Foreskin fibroblast (primary cell): ENCODE measurements at places on chromosomes 11 and 22.
A peak's percentile ranks its signal among the peaks of the same experiment; 100 is the strongest.

DNA sequence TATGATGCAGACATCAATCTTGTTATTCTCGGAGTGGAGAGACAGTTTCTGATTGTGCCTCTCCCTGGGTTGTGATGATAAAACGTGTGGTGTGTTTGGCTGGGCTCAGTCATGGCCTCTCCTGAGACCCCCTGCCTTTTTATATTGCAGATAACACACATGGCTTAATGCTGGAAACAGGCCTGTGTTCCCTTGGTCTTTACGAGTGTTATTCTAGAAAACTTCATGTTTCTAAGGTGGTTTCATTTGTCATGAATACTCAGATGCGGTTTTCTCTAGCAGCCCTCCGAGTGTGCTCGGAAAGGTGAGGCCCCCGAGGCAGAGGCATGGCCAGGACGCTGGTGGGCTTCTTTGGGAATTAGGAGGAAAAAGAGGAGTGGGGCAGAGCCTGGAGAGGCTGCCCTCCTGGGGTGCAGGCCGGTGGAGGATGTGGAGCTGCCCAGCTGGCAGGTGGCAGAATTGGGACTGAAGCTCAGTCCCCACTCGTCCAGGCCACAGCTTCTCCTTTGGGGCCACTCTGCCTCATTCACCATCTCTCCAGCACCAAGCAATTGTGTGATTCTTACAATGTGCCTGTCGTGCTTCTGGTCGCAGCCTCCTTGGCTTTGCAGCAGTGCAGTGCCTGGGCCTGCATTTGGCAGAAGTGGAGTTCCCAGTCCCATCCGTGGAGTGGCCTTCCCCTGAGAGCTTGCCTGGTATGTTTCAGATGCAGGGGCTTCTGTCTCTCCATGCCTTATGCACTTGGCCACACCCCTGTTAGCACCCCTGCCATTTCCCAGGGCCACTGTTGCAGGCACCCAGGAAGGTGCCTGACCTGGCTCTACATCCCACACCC lies 309.6 kb downstream of the TBC1D22A start:
- DNase-seq, result no peak

- DNase-seq, result no peak
Observed at GRCh38 chr22:42901790-42902508, 44.9 kb upstream of the ARFGAP3 start.

GRCh38 chr22:19996694-19997384 lies 19.8 kb downstream of the ARVCF start:
- no peak for DNase-seq

DNA sequence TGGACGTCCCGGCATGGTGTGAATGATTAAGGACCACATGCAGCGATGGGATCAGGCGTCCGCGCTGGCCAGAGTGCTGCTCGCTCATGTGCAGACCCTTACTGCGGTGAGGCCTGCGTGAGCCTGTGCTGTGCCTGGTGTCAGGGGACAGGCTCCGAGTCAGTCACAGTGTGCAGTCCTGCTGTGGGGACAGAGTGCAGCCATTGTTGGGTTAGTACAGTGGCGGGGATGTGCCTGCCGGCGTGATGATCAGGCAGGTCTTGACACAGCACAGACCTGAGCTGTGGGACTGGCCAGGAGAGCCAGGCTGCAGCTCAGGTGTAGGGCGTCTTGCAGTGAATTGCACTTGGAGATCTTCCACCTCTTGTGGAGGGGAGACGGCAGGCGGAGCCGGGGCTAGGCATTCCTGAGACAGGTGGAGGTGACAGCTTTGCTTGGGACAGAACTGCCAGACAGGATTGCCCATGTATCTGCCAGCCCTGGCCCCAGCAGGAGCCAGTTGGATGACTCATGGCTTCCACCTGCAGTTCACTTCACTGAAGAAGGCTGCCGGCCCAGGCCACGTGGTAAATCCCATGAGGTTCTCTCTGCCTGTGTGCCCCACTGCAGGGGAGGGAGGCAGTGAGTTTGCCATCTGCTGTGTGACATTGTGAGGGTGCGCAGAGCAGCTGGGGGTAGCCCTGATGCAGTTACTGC lies 17.3 kb downstream of the TRMU start:
- DNase-seq, result no peak

GRCh38 chr11:109132539-109132938 lies 289.5 kb upstream of the C11orf87 start:
- peak; percentile 3 for DNase-seq

GRCh38 chr11:60504219-60504905 lies 10.8 kb upstream of the MS4A13 start:
- no peak for DNase-seq

DNA sequence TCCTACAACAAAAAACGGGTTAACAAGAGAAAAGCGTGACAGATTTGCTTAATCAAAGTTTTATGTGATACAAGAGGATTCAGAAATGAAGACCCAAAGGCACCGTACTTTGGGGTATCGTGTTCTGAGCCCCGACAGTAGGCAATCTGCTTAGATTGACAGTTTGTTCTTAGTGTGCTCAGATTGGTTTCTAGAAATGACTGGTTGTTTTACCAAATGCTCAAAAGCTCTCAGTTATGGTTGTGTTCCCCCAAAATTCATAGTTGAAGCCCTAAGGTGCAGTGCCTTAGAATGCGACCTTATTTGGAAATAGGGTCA lies 102.7 kb downstream of the RASSF10 start:
- no peak for DNase-seq

DNA sequence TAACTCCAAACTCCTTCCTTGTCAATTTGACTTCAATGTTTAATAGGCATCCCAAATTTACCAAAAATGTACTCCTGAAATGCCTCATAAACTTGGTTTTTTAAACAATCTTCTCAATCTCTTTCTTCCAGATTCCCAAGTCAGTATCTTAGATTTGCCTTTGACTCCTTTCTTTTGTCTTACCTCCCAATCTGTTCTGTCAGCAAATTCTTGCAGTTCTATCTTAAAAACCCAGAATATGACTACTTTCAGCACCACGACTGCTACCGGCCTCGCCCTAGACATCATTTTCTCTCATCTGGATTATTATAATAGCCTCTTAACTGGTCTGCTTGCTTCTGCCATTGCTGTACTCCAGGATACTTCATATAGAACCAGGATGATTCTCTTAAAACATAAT lies 7.9 kb downstream of the NLRP14 start:
- no peak for DNase-seq

DNA sequence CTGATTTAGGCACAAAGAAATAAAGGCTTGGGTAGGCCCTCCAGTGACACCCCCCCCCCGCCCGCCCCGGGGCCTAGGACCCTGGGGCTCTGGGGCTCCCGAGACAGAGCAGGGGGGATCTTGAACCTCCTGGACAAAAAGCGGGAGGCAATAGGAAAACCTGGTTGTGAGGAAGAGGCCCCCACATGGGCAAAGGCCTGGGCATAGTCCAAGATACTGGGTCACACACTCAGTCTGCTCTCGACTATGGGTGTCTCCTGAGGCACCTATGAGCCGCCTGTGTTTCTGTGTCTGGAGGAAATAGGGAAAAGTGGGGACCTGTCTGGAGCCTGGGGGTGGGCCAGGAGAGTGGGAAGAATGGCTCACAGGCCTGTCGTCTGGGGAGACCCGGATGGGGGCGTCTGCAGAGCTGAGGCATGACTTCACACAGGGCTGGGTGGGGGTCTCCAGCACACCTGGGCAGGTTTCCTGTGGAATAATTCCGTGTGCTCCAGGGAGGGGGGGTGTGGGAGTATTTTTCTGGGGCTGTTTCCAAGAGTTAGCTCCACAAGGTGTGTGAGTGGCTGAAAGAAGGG lies 2.4 kb upstream of the MN1 start:
- no peak for DNase-seq

- DNase-seq, result no peak
Observed at GRCh38 chr22:19847345-19847632, 7.4 kb downstream of the GNB1L start.

- peak; percentile 74 for DNase-seq
Observed at GRCh38 chr11:2387266-2387987, 10.3 kb downstream of the CD81 start.

DNA sequence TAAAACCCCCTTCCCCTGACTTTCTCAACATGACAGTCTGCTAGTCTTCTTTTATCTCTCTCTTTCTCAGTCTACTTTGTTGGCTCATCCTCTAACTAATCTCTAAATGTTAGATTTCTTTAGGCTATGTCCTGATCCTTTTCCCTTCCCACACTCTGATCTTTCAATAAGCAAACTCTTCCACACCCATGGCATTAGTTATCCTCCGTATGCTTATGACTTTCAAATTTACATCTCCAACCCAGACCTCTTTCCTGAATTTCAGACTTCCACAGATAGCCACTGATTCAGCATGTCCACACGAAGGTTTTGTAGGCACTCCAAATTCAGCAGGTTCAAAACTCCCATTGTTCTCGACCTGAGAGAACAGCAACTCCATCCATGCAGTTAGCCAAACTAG lies 75.6 kb downstream of the LIF start:
- no peak for DNase-seq

DNA sequence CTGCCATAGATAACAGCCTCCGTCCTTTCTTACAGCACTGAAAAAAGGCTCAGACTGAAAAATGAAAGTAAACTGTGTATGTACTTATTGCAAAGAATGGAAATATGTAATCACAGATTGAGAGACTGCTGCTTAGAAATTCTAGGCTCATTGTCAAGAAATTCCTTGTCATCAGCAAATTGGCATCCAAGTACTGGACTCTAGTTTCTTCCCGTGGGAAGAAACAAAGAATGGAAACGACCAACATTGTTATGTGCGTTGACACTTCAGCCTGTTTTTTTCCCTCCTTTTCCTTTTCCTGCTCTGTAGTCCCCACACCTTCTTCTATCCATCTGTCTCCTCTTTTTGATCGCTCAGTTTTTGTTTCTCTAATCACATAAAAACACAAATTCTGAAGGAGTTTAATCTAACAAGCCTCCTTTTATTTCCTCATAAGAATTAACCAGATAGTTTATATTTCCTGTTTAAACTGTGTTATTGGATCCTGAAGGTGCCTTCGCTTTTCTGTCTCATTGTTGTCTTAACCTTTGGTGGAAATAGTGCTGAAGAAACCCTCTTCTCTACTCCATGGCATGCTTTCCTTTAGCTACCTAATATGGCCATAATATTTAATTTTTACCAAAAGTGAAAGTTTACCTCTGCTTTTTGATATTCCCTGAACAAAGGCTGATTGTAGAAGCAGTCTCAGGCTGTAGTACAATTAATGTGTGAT lies 20.0 kb upstream of the CASP12 start:
- peak; percentile 74 for DNase-seq

- no peak for DNase-seq
Observed at GRCh38 chr11:19513253-19513652, 199.4 kb upstream of the NAV2 start.

DNA sequence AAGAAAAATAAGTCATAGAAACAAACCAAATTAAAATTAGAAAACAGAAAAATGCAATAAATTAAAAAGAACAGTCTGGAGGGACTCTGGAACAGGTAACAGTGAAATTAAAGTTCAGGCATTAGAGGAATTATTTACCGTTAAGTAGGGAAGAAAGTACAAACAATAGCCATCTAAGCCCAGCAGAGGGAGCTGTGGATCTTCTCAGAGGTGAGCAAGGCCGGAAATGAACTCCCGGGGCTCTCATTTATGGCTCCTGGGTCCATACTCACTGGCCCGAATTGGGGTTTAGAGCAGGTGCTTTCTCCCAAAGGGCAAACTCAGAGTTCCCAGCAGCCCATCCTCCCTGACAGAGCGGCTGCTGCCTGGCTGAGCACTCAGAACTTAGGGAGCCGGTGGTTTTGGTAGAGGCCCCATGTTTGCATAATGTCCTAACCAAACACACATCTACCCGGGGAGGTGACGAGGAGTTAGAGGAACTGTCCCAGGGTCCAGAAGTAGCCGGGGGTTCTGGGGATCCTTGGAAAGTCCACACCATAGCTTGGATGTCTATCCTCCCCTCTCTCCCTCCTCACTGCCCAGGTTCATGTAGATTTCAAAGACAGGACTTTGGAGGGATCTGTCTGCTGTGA lies 87.8 kb upstream of the VPREB1 start:
- peak; percentile 65 for DNase-seq

GRCh38 chr11:1916986-1917522 lies 2.4 kb upstream of the TNNT3 start:
- no peak for DNase-seq

DNA sequence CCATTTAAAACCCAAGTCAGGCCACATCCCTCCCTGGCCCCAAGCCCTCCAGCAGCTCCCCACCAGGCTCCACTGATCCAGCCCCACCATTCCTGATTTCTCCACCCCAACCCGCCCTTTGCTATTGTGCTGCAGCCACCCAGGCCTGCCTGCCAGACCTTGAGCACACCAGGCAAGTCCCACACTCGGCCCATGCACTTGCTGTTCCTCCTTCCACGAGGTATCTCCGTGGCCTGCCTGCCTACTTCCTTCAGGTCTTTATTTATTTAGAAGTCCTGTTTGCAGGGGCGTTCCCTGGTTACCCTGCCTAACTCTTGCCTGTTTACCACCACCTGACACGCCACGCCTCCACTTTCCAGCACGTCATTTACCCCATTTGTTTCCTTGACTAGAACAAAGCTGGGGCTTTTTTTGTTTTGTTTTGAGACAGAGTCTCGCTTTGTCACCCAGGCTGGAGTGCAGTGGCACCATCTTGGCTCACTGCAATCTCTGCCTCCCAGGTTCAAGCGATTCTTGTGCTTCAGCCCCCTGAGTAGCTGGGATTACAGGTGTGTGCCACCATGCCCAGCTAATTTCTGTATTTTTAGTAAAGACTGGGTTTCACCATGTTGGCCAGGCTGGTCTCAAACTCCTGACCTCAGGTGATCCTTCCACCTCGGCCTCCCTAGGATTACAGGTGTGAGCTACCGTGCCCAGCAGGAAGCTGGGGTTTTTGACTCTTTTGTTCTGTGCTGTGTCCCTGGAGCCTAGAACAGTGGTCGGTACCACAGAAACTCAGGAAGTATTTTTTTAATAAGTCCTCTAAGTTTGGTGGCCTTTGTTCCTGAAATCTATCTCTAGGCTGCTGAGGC lies 6.7 kb downstream of the CENPM start:
- no peak for DNase-seq

- no peak for DNase-seq
Observed at GRCh38 chr11:870127-870413, 27.4 kb downstream of the TSPAN4 start.

- no peak for DNase-seq
Observed at GRCh38 chr11:34613552-34614056, 7.3 kb upstream of the EHF start.

DNA sequence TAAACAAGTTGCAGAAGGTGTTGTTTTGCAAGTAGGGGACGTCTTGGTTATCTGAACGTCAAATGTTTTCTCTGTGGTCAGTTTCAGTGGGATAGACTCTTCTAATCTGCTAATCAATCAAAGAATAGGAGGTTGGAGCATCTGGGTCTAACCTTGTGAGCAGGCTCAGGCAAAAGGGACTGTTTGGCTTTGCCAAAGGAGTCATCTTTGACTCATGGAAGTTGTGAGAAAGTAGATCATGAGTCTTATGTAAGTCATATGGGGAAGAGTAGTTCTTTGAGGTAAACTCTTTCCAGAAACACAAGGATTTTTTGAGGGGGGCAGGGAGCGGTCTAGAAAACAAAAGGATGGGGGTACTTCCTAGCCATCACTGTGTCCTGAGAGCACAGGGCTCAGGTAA lies 27.1 kb upstream of the TOP3B start:
- no peak for DNase-seq

- no peak for DNase-seq
Observed at GRCh38 chr11:31509051-31509428, 382 bp downstream of the IMMP1L start.

GRCh38 chr11:57770793-57771192 lies 9.2 kb downstream of the CTNND1 start:
- no peak for DNase-seq
